Gastrocnemius medialis (tissue), 4 donors: ENCODE measurements at places on chromosomes 7 and 10. TPM values are rescaled to one million over a fixed set of nuclear protein-coding genes. Genes with fewer than 3 reads are reported as not detected.

DNA sequence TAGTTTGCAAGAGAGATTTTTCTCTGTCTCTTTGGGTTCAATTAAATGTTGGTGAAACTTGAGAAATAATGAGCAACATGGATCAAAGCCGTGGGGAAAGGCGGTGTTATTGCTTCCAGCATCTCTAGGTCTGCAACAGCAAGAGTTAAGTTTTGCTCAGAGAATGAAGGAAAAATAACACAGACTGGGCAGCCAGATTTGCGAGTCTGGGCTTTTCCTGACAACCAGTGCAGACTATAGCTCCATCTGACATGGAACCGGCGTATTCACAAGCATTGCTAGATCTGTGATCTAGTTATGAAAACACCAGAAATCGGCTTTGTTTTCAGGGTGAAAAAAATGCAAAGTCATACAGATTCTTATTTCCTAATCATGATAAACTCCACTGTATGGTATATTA lies 110.4 kb downstream of the CAMK1D start:
- DNase-seq: no peak

- no peak for DNase-seq
These were observed 706.8 kb upstream of the MBL2 start for GRCh38 chr10:53479365-53479764.

GRCh38 chr7:31493714-31494181 lies 20.1 kb upstream of the ITPRID1 start:
- DNase-seq: no peak

DNA sequence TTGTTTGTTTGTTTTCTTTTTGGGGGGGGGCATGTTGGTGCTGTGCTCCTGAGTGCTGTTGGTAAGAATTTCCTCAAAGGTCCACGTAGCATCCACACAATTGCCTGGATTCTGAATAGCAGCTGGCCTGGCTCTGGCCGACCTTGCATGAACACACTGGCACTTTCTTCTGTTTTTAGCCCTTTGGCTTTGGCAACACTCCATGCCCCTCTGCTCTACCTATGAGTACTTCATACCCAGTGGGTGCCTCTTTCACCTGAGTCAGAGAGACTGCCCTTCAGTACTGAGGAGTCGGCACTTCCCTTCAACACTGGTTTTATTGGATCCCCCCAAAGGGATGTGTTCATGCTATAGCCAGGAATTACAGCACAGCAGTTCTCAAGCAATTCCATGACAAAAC lies 7.2 kb upstream of the NPVF start:
- no peak for DNase-seq

DNA sequence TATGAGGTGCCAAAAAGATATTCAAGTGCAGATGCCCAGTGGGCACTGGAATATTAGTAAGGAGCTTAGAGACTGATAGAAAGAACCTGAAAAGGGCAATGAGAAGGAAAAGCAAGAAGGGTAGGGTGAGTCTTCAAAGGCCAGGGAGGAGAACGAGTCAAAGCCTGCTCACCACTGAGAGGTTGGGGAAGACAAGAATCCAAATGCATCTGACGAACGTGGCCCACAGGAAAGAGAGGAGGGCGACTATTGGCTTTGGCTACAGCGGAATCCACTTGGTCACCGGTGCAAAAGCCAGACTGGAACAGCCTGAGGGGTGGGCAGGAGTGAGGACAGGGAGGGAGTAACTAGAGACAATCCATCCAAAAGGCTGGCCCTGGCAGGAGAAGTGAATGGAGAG lies 216.7 kb upstream of the KLF14 start:
- DNase-seq: no peak

- peak; percentile 43 for DNase-seq
These were observed 1.7 kb upstream of the GIMAP8 start for GRCh38 chr7:150448789-150449147.

GRCh38 chr10:61195211-61195610 lies 251.2 kb upstream of the RHOBTB1 start:
- no peak for DNase-seq

DNA sequence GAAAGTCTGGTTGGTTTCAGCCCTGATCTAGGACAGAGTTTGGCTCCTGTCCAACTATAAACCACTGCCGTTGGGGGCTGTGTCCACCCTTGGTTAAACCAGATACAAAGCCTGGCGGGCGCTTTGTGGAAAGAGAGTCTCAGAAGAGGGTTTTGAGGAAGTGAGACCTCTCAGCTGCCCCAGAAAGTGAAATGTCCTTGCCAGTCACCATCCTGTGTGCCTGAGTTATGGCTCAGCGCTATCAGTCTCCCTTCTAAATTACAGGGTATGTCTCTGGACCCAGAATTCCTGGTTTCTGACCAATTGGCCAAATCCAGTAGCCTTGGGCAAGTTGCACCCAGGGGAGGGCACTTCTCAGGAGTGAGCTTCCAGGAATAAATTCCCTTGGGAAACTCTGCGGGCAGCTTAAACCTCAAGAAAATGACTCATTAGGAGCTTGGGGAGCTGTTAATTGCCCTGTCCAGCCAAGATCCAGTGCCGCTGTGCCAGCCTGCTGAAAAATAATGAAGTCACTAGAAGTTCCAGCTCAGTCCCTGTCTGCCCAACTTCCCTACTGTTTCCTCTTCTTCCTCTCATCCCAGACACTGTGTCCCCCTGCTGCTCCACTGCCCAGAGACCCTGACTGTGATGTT lies 66.7 kb upstream of the PDZD8 start:
- no peak for DNase-seq

- DNase-seq: no peak
These were observed 600.4 kb downstream of the KCNMA1 start for GRCh38 chr10:77036993-77037734.

- DNase-seq: no peak
These were observed 312.3 kb downstream of the CAMK1D start for GRCh38 chr10:12661671-12662070.

GRCh38 chr10:35876248-35876647 lies 234.2 kb upstream of the FZD8 start:
- no peak for DNase-seq

DNA sequence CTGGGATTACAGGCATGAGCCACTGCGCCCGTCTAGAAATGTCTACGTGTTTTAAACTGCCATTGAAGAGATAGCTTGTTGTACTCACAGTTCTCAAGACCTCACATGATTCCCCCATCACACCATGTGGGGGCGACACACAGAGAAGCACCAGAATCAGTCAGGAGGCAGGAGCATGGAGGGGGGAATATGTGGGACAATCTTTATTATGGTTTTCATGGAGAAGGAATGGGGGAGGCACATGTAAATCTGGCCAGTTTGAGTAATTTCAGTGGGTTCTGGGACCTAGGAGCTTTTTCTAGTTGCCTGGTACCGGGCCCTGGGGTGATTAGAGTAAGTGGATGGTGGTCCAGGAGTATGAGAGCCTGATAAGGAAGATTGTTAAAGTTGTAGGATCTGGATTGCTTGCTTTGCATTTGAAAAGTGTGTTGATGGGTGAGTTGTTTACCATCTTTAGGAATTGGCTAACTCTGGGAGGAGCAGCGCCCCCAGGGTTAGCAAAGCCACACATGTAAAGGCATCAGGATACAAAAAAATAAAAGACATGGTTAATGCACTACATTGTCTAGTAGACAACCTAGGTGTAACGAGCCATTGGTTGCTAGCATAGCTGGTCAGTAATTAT lies 85.4 kb upstream of the SLC13A1 start:
- no peak for DNase-seq

- no peak for DNase-seq
These were observed 88.8 kb downstream of the NOD1 start for GRCh38 chr7:30389791-30390190.

GRCh38 chr7:103524042-103524907 lies 78.3 kb upstream of the SLC26A5 start:
- DNase-seq: no peak

DNA sequence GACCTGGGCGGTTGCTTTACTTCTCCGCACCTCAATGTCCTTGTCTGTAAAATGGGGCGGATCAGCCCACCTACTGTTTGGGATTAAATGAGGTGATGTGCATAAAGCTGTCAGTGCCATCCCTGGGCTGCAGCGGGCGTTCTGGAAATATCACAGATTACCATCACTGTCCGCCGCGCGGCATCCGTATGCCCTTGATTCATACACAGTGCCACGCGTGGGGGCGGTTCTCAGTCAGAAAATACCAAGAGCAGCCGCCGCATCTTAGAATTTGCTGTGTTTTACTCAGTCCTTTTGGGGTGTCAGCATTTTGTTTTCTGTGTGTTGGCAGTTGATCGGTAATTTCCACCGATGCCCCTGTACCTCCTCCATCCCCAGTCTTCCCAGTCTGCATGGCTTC lies 338.8 kb downstream of the DPP6 start:
- no peak for DNase-seq

- DNase-seq: no peak
These were observed 7.5 kb upstream of the CYTH3 start for GRCh38 chr7:6279937-6280336.

DNA sequence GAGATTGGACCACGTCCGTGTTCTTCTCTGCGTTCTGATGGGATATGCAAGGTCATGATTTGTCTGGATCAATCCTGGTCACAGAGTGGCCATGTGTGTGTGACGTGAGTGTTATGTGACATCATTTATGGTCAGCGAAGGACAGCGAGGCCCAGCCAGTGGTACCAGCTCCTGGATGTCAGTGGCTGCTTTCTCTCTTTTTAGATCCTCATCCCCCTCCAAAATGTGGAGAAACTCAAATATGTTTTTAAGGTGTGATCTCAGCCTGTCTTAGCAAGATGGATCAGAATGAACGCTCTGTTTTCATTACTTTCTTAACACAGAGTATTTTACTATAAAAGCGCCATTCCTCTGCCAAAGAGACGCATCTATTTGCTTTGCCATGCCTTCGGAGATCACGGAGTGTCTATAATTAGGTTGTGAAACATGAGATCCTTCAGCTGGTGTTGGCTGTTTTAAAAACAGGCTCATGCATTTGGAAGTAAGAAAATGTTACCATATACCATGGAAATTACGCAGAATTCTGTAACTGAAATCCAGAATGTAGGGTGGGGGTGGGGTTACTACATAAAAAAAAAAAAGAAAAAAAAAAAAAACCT lies 245.5 kb upstream of the TCERG1L start:
- DNase-seq: no peak

SOSTDC1 gene
- total RNA-seq: not detected

MPP7 gene
- total RNA-seq: 10.7 TPM

NUTM2A gene
- 1.1 TPM for total RNA-seq

SPDYE18 gene
- total RNA-seq: not detected

FAM20C gene
- total RNA-seq: 20.6 TPM

LAMTOR4 gene
- total RNA-seq: 125 TPM

PAX4 gene
- not detected for total RNA-seq
